ENCODE measurements at places on chromosomes 13 and 19.

GRCh38 chr13:85974608-85975366 lies 175.6 kb upstream of the SLITRK6 start:
- no peak for DNase-seq

DNA sequence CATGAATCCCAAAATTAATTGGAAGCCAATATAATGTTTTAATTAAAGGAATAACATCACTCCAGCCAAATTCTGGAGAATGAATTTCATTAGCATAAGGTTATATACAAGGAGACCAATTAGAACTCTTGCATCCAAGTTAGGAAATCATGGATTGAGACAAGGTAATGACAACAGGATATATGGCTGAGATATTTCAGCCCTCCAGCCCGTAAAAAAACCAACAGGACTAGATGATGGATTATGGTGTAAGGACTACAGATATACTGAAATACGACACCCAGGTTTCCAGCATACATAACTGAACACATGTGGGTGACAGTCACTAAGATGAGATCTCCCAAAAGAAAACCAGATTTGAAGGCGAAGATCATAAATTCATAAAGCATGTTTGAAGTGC lies 56.5 kb downstream of the TSC22D1 start:
- DNase-seq: no peak

DNA sequence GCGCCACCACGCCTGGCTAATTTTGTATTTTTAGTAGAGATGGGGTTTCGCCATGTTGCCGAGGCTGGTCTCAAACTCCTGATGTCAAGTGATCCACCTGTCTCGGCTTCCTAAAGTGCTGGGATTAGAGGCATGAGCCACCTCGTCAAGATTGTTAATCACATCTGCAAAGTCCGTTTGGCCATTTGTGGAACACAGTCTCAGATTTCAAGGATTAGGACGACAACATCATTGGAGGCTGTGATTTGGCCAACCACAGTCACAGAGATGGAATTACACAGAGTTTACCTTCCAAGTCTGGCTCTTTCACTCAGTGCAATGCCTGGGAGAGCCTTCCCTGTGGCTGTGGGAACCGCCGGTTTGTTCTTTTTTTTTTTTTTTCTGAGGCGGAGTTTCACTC lies 17.8 kb downstream of the SULT2B1 start:
- no peak for DNase-seq

GRCh38 chr19:54369082-54369687 lies 4.5 kb upstream of the LAIR1 start:
- DNase-seq: no peak

- DNase-seq: no peak
Observed at GRCh38 chr19:42200116-42200715, 17.3 kb downstream of the DEDD2 start.

Measured in GM06990 (cell line).